Osteocyte (in vitro differentiated cells): ENCODE measurements at places on chromosomes 2 and 18.
A peak's percentile ranks its signal among the peaks of the same experiment; 100 is the strongest.

DNA sequence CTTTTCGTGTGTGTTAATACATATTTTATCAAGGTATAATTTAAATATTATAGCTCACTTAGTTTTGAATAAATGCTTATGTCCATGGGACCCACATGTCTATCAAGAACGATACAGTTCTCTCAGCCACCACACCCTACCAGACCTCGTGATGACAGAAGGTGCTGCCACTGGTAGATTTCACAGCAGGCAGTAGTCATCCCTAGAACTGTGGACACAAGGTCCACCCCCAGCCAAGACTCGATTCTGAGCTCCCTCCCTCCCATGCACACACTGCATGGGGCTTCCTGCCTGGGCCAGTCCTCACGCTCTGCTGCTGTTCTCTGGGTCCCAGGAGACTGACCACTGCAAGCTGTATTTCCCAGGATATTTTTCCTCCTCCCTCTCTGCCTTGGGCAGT is 26.5 kb upstream of the CREB1 start:
- no peak for DNase-seq
- H3K27ac ChIP-seq = peak overlapping the region; percentile 88
- H3K4me3 ChIP-seq = peak overlapping the region; percentile 30
- peaks cover 55% of the 10 kb centered on the region for H3K4me1 ChIP-seq
- H3K27me3 ChIP-seq = no peaks in the 10 kb centered on the region

- H3K4me3 ChIP-seq = no peak overlapping the region
- peaks cover 16% of the 10 kb centered on the region for H3K27me3 ChIP-seq
- H3K27ac ChIP-seq = no peak overlapping the region
- DNase-seq = no peak
- H3K4me1 ChIP-seq = peaks cover 4% of the 10 kb centered on the region
- H3K36me3 ChIP-seq = no peaks in the 10 kb centered on the region
Measured at GRCh38 chr18:46767217-46767616, 10.4 kb upstream of the ST8SIA5 start.

DNA sequence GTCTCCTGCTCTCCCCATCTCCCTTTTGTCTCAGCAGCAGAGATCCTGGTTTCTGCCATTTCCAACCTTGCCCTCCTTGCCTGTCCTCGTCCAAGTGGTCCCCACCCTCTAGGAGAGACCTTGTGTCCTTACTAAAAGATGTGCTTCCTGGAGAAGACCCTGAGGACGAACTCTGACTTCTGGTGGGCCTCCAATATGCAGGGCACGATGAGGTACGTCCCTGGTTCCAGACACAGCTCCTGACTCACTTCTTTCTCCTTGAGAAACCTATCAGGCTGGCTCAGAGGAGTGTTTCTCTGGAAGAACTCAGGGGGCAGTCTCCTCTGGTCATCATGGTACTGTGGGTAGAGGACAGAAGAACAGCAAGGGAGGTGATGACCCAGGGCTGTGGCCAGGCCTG is 28.2 kb downstream of the CAPN14 start:
- H3K4me1 ChIP-seq = no peaks in the 10 kb centered on the region
- peak; percentile 51 for DNase-seq
- peaks cover 43% of the 10 kb centered on the region for H3K27me3 ChIP-seq
- no peaks in the 10 kb centered on the region for H3K36me3 ChIP-seq
- H3K4me3 ChIP-seq = no peak overlapping the region
- H3K27ac ChIP-seq = no peak overlapping the region

GRCh38 chr2:145416640-145417039 is 896.7 kb upstream of the ZEB2 start:
- H3K27ac ChIP-seq = no peak overlapping the region
- H3K36me3 ChIP-seq = peaks cover 3% of the 10 kb centered on the region
- no peaks in the 10 kb centered on the region for H3K4me1 ChIP-seq
- no peak for DNase-seq
- no peaks in the 10 kb centered on the region for H3K27me3 ChIP-seq

DNA sequence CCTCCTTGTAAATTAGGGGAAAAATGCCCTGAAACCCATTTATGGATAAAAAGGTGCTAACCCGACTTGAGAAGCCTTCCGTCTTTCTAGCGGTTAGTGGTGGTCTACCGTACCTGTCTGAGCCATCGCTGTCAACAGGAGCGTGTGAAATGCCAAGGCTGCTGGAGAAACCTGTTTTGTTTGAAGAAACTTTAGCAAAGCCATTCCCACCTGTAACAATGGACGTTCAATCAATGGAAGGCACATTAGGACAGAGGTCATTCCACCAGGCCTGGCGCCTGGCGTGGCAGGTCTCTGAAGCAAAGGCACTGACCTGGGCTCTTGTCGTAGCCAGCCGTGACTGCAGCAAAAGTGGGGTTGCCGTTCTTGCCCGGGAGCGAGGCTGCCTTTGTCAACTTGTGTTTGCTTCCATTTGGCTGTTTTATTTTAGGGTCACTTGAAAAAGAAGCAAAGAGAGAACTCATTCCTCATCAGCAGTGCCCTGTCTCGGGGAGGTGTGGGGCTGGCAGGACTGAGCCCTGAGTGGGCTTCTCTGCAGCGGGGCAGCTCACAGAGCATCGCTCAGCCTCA is 47.2 kb downstream of the ZAP70 start:
- peak; percentile 51 for DNase-seq
- H3K36me3 ChIP-seq = peaks cover 55% of the 10 kb centered on the region
- H3K4me1 ChIP-seq = peaks cover 9% of the 10 kb centered on the region
- no peak overlapping the region for H3K27ac ChIP-seq
- no peaks in the 10 kb centered on the region for H3K27me3 ChIP-seq

GRCh38 chr2:126642031-126642430 is 13.9 kb upstream of the GYPC start:
- peaks cover 48% of the 10 kb centered on the region for H3K27me3 ChIP-seq
- DNase-seq = peak; percentile 54
- H3K36me3 ChIP-seq = no peaks in the 10 kb centered on the region
- peaks cover 6% of the 10 kb centered on the region for H3K4me1 ChIP-seq

- H3K27ac ChIP-seq = no peak overlapping the region
- DNase-seq = no peak
- no peaks in the 10 kb centered on the region for H3K27me3 ChIP-seq
- H3K36me3 ChIP-seq = peaks cover 21% of the 10 kb centered on the region
- H3K4me3 ChIP-seq = no peak overlapping the region
- H3K4me1 ChIP-seq = peaks cover 2% of the 10 kb centered on the region
Measured at GRCh38 chr2:62717503-62718081, 12.1 kb downstream of the EHBP1 start.

GRCh38 chr2:105866216-105867185 is 121.8 kb downstream of the NCK2 start:
- DNase-seq = no peak
- no peaks in the 10 kb centered on the region for H3K27me3 ChIP-seq
- no peak overlapping the region for H3K4me3 ChIP-seq
- H3K36me3 ChIP-seq = no peaks in the 10 kb centered on the region
- H3K4me1 ChIP-seq = peaks cover 35% of the 10 kb centered on the region

DNA sequence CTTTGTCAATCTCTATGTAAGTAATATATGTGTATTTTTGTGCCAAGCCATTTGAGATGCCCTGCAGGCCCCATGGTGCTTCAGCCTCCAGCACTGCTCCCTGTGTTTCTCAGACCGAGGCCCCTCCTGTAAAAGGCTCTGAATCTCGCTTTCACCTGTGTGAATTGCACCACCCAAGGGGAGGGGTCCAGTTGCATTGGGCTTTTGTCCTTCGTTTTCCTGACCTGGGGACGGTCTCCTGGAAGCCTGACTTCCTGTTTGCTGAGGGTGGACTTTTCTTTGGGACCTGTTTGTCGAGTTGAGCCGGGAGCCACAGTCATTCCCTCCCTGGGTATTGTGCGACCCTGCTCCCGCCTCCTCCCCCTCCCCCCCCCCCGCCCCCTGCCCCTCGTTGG is 48.9 kb downstream of the AGAP1 start:
- no peak for DNase-seq
- no peak overlapping the region for H3K4me3 ChIP-seq
- no peaks in the 10 kb centered on the region for H3K36me3 ChIP-seq

GRCh38 chr18:7822435-7823331 is 255.6 kb downstream of the PTPRM start:
- H3K27ac ChIP-seq = no peak overlapping the region
- no peaks in the 10 kb centered on the region for H3K27me3 ChIP-seq
- H3K4me1 ChIP-seq = peaks cover 16% of the 10 kb centered on the region
- no peak overlapping the region for H3K4me3 ChIP-seq

DNA sequence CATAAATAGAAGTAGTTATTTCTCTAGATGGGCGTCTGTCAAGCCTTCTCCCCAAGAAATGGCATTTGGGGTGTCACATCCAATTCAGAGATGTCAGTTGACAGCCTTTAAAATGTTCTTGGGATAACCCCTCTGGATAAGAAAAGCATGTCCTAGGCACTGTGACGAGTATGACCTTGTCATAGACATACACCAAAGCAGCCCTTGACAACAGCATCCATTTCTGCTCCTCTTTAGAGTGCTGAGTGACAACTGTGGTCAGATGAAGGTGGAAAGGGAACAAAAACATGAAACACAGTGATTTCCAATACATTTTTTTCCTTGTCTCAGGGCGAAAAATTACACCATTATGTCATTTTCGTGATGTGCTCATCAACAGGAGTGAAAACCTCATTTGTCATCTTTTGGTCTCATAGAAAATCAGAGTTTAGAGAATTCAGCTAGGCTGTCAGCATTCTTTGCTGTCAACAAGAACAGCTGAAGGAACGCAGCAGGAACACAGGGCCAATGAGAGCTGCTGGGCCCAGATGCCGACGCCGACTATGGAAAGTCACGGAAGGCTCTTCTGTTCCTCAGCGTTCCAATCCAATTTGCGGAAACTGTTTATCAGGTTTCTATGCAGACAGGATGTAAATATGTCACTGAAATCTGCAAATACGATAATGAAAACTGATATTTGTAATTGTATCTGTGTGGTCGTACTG is 193.2 kb downstream of the ICOS start:
- no peak for DNase-seq
- peaks cover 59% of the 10 kb centered on the region for H3K27me3 ChIP-seq
- peaks cover 4% of the 10 kb centered on the region for H3K4me1 ChIP-seq
- H3K36me3 ChIP-seq = no peaks in the 10 kb centered on the region

GRCh38 chr2:173547499-173547898 is 192.8 kb downstream of the CDCA7 start:
- H3K27me3 ChIP-seq = no peaks in the 10 kb centered on the region
- H3K27ac ChIP-seq = no peak overlapping the region
- H3K4me1 ChIP-seq = peaks cover 13% of the 10 kb centered on the region
- DNase-seq = no peak

GRCh38 chr2:31729065-31729439 is 148.3 kb upstream of the SRD5A2 start:
- DNase-seq = no peak
- no peaks in the 10 kb centered on the region for H3K36me3 ChIP-seq
- H3K4me1 ChIP-seq = no peaks in the 10 kb centered on the region
- no peak overlapping the region for H3K4me3 ChIP-seq
- H3K27me3 ChIP-seq = peaks cover 7% of the 10 kb centered on the region

DNA sequence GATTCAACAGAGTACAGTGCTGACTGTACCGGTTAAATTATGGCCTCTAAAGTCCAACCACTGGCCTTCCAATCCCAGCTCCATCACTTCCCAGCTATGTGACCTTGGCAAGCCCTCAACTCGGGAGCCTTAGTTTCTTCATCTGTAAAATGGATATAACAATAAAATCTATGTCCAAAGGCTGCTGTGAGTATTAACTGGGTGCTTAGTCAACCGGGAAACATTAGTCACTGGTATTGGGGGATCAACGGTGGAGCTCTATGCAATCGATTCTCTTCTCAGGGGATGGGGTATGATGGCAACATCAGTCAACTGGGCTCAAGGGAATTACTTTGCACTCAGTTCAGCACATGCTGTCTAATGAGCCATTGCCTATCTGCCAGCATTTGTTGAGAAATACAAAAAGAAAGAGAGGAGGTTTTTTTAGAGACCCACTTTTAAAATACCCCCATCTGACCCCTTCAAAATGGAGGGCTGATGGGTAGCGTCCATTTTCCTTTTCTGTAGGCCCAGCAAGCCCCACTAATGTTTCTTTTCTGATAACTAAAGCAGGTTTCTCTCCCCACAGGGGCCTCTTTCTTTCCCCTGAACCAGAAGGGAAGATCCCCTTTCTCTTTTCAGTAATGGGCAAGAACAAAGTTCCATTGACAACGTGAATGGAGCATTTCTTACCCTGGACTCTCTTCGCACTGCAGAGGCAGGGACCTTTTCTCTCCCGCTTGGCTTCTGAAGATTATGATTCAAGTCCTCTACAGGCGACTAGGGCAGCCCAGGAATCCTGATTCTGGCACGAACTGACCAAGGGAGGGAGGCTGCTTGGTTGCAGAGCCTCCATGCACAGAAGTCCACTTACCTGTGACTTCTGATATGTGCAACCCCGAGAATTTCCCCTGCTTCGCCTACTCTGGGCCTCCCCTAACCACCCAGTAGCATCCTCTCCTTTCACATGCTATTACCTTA is 8.7 kb upstream of the AGFG1 start:
- H3K27ac ChIP-seq = no peak overlapping the region
- DNase-seq = no peak
- no peak overlapping the region for H3K4me3 ChIP-seq
- no peaks in the 10 kb centered on the region for H3K36me3 ChIP-seq
- peaks cover 10% of the 10 kb centered on the region for H3K4me1 ChIP-seq

DNA sequence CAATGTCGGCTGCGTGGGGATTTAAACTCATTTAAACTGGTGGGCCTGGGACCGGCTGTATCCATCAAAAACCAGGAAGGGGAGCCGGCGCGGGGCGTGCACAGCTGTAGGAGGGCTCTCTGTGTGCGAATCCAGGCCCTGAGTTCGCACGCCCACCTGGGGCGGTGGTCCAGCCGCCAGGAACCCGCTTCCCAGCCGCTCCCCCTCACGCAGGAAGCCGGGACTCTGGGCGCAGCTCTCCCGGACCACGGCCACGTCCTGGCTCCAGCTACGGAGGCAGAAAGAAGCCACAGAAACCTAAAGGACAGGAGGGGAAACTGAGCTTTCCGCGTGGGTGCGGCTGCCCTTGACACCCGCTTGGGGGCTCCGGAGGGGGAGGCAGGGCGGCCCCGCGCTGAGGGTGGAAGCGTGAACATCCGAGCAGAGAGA is 80.6 kb downstream of the GFPT1 start:
- peaks cover 36% of the 10 kb centered on the region for H3K4me1 ChIP-seq
- no peaks in the 10 kb centered on the region for H3K27me3 ChIP-seq
- H3K27ac ChIP-seq = peak overlapping the region; percentile 55
- no peak for DNase-seq
- H3K36me3 ChIP-seq = no peaks in the 10 kb centered on the region
- peak overlapping the region; percentile 76 for H3K4me3 ChIP-seq

GRCh38 chr2:230711224-230711623 is 1.4 kb upstream of the CAB39 start:
- peak overlapping the region; percentile 27 for H3K4me3 ChIP-seq
- peaks cover 27% of the 10 kb centered on the region for H3K4me1 ChIP-seq
- H3K27me3 ChIP-seq = no peaks in the 10 kb centered on the region
- H3K36me3 ChIP-seq = peaks cover 3% of the 10 kb centered on the region
- H3K27ac ChIP-seq = no peak overlapping the region

DNA sequence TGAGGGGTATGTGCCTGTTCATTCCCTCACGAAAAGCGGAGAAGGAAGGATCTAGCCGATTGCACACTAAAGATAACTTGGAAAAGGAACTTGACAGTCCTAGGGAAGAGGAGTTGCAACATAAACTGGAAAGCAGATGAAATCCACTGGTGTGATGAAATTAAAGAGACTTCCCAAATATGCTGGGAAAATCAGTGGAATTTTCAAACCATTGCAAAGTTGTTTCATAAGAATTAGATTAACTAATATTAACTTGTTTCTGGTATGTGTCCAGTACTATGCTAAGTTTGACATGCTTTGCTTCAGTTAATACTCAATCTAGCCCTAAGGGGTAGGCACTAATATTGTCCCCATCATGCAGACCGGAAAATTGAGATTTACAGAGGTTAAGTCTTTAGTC is 222.7 kb downstream of the IKZF2 start:
- no peak overlapping the region for H3K27ac ChIP-seq
- peaks cover 1% of the 10 kb centered on the region for H3K4me1 ChIP-seq
- no peaks in the 10 kb centered on the region for H3K36me3 ChIP-seq
- H3K4me3 ChIP-seq = no peak overlapping the region
